H1 (cell line): ENCODE measurements at places on chromosomes 6 and 20. TPM values are rescaled to one million over a fixed set of nuclear protein-coding genes. Genes with fewer than 3 reads are reported as not detected.

Gene TRIM31
- total RNA-seq = not detected in 2 replicates

Gene FOXA2
- 0.34 TPM in 1 of 2 replicates, not detected in the other for total RNA-seq

Gene SMLR1
- not detected in 2 replicates for total RNA-seq

- DNase-seq = no peak
Observed at GRCh38 chr6:40695750-40696415, 108.7 kb upstream of the LRFN2 start.

GRCh38 chr6:157800420-157801237, 22.4 kb upstream of the SNX9 start:
- DNase-seq = no peak

DNA sequence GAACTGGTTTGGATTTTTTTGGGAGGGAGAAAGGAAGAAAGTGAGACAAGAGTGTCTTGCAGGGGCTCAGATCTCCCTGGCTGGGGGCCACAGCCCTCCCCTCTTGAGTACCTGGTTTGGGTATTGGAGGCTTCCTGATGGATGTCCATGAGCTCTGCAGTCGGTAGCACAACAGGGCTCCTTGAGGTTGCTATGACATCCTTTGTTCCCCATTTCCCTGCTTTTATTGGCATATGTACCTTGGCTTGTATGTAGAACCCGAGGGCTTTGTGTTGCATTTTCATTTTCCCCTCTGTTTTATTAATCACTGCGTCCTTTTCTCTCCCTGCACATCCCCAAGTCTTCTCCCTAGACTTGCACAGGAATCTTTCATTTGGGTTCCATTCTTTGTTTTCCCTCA, 355.5 kb upstream of the TSHZ2 start:
- DNase-seq = no peak

GRCh38 chr6:25942561-25943147, 12.2 kb upstream of the SLC17A2 start:
- DNase-seq = no peak

DNA sequence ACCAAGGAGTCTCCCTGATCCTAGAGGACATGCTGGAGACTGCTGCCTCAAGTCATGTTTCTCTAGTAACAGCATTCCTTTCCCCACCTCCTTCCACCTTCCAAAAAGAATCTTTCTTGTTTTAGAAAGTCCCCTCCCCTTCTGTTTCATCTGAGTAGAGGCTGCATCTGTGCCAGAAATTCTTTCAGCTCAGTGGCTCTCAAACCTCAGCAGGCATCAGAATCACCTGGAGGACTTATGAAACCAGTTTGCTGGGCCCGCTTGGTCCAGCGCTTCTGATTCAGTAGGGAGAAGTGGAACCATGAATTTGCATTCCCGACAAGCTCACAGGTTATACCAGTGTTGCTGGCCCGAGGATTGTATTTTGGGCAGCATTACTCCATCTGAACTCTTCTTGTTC, 55.1 kb downstream of the TMEM200A start:
- DNase-seq = no peak

GRCh38 chr6:99219788-99220187, 129.7 kb downstream of the FAXC start:
- peak; percentile 73 for DNase-seq

- no peak for DNase-seq
Observed at GRCh38 chr20:46159101-46159897, 41.2 kb downstream of the CD40 start.

DNA sequence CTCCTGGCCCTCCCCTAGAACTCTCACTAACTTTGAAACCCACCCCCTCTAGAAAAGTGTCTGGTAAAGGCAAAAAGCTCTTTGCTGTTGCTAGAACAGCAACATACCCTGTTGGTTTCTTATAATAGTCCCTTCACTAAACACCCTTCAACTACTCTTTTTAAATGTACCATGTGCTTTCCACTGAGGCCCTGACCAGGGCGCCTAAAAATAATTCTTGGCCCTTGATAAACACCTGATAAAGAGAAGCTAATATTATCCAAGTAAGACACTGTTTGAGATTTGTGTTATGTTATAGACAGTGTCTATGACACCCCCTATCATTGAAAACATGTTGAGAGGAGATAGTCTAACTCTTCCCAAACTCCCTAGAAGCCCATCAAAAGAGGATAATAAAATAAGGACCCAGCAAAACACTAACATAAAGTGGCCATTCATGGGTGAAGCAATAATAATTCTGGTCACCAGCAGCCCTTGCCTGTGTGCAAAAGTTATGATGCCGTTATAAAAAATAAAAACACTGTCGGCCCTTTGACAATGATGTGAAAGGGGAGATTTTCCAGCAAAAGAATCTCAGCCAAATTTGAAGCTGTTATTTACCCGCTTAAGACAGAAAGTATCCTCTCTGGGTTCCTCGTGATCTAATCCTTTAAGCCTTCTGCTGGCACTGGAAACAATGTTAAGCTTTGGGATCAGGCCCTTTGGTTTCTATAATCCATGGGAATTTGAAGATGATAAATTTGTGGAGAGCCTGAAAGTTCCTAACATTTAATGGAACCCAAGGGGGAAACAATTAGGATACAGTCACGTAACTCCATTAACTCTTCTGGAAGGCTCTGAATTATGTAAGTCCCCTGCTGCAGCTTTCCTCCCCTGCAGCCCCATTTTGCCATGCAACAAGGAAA, 122.6 kb upstream of the PLCB4 start:
- no peak for DNase-seq

Gene SLC24A3
- 6.2 and 6.3 TPM in 2 replicates for total RNA-seq

DNA sequence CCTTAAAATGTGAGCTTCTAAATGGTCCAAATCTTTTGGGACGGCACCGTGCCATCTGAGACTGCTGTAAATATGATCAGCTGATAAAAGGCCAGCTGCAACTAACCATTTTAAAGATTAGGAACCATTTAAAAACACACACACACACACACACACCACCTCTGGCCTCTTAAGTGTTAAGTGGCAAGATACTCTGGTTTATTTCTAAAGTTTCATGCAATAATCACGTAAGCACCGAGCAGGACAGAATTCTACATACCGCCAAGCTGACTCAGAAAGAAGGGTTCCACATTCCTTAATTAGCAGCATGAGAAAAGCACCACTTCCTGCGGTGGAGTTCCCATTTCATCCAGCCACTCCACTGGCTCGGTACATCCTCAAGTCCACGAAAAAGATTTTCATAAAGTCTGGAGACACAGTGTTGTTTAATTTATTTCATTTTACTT, 17.8 kb upstream of the ZNF217 start:
- DNase-seq = no peak

Gene BMP5
- not detected in 2 replicates for total RNA-seq

DNA sequence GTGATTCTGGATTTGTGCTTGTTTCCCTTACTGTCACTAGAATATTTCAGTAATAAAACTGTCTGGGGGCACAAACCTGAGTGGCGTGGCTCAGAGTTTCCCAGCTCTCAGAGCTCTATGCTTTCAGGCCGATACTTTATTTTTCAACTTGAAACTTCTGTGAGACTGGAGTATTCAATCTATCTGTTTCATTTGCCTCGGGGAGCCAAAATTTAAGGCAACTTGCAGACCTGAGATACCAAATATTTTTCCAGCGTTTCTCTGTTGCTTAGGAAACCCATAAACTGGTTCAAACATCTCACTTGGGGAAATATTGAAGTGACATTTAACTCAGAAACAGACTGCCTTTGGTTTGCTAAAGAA, 74.7 kb downstream of the SOBP start:
- no peak for DNase-seq

Gene SCGN
- not detected in 2 replicates for total RNA-seq

DNA sequence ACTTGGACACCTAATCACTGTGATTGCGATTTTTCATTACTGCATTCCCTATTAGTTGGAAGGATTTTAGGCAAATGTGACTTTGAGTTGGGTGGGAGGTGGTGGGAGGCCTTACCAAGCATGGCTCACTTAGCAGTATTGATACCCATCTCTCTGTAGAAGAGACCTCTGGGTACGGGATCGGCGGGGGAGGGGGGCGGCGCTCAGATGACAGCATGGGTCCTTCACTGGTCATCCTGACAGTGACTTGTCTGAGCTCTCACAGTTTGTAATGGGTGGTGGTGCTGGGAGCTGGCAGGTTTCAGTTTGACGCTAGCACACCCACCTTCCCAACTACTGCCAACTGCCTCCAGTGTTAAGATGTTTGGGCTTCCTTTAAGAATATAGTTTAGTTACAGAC, 231.4 kb downstream of the ARID1B start:
- DNase-seq = no peak

DNA sequence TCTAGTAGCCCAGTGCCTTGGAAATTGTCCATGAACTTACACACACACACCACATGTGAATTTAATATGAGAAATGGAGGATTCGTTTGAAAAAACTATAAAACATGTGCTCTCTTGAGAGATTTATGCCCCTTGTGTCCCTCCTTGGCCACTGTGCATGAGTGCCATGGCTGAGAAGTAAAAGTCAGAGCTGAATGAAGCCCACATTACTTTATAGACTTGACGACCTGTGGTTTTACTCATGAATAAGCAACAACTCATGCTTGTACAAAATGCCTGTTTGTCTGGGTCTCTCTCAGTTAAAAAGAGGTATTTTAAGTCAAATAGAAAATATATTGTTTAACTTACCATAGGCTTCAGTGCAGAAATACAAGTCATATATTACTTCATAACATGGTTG, 102.7 kb downstream of the KCNQ5 start:
- no peak for DNase-seq

Gene CGA
- total RNA-seq = not detected in 2 replicates

Gene GRM4
- total RNA-seq = 18.7 and 21.5 TPM in 2 replicates

DNA sequence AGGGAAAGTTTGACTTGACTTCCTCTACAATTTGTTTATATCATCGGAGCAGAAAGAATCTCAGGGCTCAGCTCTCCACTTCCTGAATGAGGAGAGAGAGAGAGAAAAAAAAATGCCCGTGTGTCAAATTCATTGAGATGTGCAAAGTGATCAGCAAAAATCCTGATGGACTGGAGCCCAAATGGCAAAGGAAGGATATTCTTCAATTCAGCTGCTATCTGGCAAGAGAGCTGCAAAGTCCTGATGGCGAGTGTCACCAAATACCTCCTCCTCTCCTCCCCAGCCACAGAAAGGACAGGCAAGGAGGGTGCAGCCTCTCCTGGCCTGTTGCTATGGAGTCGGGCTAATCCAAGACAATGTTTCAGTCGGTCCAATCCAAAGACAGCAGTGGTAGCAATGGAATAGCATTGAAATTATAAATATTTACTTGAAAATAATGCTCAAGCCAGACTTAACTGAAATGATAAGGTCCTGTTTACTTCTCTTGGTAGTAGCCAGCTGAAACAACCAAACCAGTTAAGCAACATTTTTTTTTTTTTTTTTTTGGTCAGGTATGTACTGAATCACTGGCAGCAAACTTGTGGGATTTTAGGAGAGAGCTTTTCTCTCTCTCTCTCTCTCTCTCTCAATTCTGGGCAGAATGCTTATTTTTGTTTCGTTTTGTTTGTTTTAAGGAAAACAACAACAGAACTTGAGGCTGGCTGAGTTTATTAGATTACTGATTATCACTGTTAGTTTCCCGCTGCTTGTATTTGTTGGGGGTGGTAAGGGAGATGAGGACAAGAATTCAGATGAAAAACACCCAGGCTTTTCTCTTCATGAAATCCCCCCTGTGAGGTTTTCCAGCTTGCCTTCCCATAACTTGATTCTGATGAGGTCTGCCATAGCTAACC, 204.2 kb downstream of the BCAS1 start:
- DNase-seq = no peak

- DNase-seq = no peak
Observed at GRCh38 chr6:158911746-158912480, 88.1 kb downstream of the RSPH3 start.

DNA sequence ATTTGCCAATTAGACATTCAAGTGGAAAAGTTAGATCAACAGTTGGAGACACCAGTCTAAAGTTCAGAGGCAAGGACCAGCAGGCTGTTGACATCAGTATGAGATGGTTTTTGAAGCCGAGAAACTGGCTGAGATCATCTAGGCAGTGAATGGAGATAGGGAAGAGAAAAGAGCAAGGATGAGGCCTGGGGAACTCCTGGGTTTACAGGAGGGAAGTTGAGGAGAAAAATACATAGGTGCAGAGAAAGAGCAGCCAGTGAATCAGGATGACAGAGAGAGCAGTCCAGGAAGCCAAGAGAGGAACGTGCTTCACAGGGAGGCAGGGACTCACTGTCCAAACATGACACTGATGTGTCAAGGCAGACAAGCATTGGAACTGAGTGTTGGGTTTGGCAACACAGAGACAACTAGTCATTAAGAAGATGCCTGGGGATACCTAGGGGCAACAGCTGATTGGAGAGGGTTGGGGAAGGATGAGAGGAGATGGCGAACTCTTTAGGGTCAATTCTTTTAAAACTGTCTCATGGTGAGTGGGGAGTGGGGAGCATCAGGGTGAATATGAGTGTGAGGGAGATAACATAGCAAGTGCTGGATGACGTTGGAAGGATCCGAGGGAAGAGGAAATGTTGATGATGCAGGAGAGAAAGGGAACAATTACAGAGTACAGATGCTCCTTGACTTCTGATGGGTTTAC, 13.2 kb upstream of the SALL4 start:
- no peak for DNase-seq

GRCh38 chr6:85436411-85436810, 13.5 kb upstream of the NT5E start:
- no peak for DNase-seq

GRCh38 chr20:1840817-1841553, 54.2 kb upstream of the SIRPA start:
- DNase-seq = no peak

DNA sequence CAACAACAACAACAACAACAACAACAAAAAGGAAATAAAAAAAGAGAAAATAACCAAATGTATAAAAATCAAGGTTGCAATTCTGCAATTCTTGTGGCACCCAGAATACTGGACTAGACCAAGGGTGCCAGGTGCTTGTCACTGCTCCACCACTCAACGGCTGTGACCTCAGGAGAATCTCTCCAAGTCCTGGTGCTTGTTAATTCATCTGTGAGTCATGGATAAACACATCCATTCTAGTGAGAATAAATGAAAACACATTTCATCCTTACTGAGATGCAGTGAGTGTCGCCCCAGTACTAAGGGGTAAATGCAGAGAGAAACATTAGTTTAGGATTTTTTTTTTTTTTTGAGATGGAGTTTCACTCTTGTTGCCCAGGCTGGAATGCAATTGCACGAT, 32.0 kb downstream of the HLA-C start:
- DNase-seq = no peak

DNA sequence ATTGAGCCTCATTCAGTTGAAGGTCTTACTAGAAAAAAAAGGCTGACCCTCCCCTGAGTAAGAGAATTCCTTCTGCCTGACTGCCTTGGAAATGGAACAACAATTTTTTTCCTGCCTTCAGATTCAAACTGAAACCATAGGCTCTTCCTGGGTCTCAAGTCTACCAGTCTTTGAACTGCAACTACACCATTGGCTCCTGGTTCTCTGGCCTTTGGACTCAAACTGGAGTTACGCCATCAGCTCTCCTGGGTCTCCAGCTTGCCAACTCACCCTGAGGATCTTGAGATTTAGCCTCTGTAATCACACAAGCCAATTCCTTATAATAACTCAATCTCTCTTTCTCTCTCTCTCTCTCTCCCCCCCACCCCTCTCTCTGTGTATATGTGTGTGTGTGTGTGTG, 36.0 kb upstream of the SNX9 start:
- DNase-seq = no peak

- DNase-seq = no peak
Observed at GRCh38 chr6:101465863-101466262, 72.4 kb downstream of the GRIK2 start.

Gene TRIM15
- 0.48 and 0.54 TPM in 2 replicates for total RNA-seq

Gene HLA-DOB
- 0.27 TPM in 1 of 2 replicates, not detected in the other for total RNA-seq

GRCh38 chr6:14544666-14545065, 427.1 kb downstream of the CD83 start:
- no peak for DNase-seq

Gene RAB23
- 17.2 and 17.5 TPM in 2 replicates for total RNA-seq

Gene TCEA2
- total RNA-seq = 41.4 and 46.3 TPM in 2 replicates
